ENCODE measurements at places on chromosomes 2 and 18.

DNA sequence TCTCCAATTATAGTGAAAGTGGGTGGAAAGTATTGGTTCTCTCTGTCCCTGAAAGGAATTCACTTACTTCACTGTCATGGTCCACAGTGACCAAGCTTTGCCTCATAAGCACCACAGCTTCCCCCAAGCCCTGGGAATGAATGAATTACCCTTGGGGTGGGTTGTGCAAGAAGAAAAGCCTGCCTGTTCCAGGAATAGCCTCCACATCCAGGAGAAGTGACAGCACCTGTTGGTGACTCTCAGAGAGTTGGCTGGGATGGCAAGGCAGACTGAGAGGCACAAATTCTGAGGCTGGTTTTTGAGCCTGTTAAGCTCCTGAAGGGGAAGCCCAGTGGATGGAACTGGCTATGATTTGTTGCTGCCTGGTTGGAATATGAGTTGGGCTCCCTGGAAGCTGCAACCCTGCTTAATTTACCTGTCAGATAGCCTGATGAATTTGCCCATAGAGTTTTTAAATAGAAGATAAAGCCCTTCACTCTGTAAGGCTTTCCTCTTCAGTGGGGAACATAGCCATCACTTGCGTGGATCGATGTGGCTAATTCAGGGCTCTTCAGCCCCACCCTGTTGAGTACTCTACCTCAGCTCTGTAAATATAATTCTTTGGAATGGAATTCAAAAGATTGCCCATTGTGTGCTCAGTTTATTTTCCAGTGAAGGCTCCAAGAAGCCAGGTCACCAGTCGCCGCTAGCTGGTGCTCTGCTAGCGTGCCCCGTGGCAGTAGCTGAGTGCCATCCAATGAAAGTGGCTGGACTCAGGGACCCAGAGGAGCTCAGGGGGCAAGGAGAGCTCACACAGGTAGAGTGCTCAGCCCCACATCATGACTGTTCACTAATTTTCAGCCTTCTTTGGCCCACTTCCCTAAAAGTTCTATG is 479.3 kb downstream of the IRS1 start:
- DNase-seq = no peak

DNA sequence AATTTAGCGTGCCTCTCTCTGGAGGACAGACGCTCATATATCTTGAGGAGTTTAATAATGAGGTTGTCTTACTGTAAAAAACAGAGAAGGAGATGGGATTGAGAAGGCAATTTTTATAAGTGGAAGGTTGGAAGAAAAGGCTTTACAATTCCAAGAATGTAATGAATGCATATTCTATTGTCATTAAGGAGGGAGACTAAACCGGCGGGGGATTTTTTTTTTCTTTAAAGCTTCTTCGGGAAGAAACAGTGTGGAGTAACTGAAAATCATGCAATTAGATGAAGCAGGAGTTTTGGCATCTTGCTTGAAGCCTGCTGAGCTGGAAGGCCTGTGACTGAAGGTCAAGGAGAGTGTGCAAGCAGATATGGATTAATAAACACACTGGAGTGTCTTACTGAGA is 124.4 kb downstream of the HRH4 start:
- DNase-seq = no peak

GRCh38 chr2:5562865-5563264 is 129.3 kb upstream of the SOX11 start:
- DNase-seq = no peak

DNA sequence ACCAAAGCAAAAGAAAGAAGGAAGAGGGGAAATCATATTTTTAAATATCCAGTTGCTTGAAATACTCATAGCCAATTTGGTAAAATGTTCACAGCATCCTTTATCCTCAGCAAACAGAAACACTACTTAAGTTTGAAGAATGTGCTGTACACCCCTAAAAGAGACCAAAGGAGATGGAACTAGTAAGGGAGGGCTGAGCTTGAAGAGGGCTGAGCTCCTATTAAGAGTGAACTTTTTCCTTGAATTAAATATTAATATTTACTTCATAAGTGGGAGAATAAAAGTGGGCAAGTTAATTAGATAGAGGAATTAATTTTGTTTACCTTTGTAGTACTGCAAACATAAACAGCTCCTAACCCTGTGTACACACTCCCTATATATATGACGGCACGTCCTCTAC is 7.0 kb downstream of the EVX2 start:
- DNase-seq = no peak

DNA sequence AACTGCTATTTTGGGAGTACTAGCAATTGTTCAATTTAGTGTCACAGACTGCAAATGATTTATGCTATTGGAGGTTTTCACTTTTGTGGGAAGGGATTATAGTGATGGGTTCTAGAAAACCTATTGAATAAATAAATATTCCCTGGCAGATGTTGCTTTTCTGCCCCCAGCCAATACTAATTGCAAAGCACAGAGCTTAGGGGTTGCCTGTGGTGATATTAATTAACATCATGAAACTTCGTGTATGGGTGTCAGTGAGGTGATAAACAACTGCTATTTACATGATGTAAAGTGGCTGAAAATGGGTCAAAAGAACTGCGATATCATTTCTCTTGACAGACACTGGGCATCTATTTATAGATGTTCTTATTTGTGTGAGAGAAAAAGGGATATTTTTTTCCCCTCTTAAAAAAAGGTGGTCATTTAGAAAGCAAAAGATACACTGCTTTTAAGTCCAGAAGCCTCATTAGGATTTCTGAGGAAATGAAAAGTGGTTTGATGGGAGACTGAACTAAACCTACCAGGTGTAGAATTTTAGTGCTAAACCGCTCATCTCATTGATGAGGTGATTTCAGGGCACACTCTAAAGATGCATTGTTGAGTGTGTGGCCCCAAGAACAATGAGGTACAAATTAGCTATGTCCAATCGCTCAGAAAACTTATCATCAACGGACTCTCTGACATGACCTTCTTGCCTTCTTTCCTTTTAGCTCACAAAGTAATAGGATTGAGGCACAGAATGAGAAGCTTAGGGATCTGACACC is 116.7 kb upstream of the CHST9 start:
- DNase-seq = no peak

DNA sequence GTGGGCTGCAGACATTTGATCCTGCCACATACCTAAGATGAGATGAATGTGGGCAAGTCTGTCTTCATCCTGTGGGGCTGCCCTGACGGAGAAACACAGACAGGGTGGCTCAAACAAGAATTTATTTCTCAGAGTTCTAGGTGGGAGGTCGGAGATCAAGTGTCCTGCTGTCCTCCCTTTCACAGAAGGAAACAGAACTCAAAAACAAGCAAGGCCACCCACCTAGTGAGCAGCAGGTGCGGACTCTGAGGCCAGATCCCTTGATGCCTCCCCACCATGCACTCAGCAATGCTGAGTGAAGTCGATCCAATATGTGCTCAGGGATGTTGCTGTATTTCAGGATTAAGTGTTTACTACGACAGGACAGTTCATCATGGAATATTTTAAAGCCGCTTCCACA is 63.0 kb upstream of the SNTG2 start:
- DNase-seq = no peak

- DNase-seq = no peak
These were observed 162.0 kb downstream of the C1D start for GRCh38 chr2:67900826-67901225.

GRCh38 chr2:29053223-29053622 is 21.1 kb downstream of the PCARE start:
- DNase-seq = no peak

DNA sequence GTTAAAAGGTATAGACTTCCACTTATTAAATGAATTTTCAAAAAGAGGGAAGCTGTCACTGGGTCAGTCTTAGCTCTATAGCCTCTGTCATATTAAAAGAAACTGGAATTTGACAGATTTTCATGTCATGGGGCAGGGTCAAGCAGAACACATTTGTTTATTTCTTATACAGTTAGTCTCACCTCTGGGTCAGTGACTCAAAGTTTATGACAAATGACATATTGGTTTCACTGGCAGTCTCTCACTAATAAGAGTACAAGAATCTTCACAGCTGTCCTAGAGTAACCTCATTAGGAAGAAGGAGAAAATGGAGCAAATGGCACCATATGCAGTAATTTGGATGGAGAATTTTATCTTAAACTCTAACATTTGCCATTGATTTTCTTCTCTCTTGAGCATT is 63.2 kb downstream of the MBD2 start:
- no peak for DNase-seq

- DNase-seq = no peak
These were observed 5.3 kb downstream of the TPO start for GRCh38 chr2:1418566-1418965.

DNA sequence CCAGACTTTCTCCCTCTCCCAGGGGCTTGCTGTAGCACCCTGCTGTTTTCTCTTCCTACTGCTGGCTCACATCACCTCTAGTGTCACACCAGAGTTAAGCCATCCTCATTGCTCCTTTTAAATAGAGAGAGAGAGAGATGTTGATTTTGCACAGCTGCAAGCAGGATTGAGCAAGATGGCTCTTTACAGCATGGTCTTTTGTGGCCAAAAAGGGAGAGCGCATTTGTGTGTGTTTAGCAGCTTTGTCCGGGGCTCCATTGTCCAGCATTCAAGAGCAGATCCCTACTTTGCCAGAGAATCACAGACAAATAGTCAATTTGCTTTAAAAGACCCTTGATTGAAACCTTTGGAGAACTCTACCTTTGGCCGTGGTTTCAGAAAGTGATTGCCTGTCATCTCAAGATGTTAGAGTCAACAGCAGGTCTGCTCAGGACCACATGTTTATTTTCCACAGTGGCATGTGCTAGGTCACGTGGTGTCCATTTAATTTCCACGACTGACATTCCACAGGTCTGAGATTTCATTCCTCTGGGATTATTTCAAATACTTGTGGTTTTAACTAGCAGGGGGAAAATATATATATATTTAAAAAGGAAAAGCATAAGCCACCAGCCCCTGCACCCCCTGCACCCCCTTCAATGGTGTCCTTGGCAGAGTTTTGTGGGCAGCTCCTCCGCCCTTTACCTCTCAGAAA is 359.9 kb upstream of the SLC14A2 start:
- DNase-seq = no peak

GRCh38 chr2:10238396-10238795 is 64.3 kb upstream of the HPCAL1 start:
- DNase-seq = no peak

GRCh38 chr2:143347271-143347695 is 218.1 kb downstream of the ARHGAP15 start:
- DNase-seq = no peak

- no peak for DNase-seq
These were observed 21.3 kb downstream of the PRKAG3 start for GRCh38 chr2:218810256-218810655.

GRCh38 chr2:223643309-223643708 is 41.1 kb upstream of the SCG2 start:
- no peak for DNase-seq

- no peak for DNase-seq
These were observed 86.6 kb upstream of the TMEM247 start for GRCh38 chr2:46392561-46393346.

GRCh38 chr2:118185210-118186109 is 97.2 kb downstream of the INSIG2 start:
- peak; percentile 18 for DNase-seq

GRCh38 chr2:41710944-41711343 is 336.9 kb upstream of the PKDCC start:
- DNase-seq = no peak

DNA sequence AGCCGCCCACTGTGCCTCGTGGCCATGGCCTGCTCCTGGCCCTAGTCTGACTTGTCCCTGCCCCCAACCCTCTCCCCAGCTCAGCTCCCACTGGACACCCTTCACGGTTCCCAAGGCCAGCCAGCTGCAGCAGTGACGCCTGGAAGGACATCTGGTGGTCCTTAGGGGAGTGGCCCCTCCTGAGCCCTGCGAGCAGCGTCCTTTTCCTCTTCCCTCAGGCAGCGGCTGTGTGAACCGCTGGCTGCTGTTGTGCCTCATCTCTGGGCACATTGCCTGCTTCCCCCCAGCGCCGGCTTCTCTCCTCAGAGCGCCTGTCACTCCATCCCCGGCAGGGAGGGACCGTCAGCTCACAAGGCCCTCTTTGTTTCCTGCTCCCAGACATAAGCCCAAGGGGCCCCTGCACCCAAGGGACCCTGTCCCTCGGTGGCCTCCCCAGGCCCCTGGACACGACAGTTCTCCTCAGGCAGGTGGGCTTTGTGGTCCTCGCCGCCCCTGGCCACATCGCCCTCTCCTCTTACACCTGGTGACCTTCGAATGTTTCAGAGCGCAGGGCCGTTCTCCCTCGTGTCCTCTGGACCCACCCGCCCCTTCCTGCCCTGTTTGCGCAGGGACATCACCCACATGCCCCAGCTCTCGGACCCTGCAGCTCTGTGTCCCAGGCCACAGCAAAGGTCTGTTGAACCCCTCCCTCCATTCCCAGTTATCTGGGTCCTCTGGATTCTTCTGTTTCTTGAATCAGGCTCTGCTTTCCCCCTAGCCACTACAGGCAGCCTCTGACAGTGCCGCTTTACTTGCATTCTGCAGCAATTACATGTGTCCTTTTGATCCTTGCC is 35.8 kb downstream of the ANO7 start:
- DNase-seq = no peak

- no peak for DNase-seq
These were observed at the start of gene BCL2 for GRCh38 chr18:63319383-63320122. Gene BCL2, minus strand, starts transcription at chr18:63319769.

- DNase-seq = no peak
These were observed 36.6 kb upstream of the DSC1 start for GRCh38 chr18:31199190-31199769.

DNA sequence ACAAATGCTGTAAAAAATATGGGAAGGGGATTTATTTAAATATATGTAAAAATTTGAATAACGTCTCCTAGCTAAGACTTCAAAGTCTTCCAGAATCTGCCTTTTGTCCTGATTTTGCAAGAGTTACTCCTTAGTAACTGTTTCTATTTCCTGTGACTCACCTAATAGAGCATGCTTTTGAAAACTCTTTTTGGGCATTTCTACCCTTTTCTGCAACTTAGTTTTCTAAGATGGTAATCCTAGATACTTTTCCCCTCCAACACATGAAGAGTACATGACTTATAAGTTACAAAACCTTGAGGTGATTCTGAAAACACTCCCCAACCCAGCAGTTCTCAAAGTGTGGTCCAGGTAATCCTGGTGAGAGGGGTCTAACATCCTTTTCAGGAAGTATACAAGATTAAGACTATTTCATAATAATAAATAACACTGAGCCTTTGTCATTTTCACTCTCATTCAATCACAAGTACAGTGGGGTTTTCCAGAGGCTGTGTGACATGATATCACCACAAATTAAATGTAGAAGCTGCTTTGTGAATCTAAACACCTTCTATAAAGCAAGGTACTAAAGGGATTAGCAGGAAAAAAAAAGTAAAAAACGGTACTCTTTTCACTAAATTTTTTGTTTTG is 31.9 kb downstream of the PPP4R3B start:
- DNase-seq = no peak
